Left lung (tissue), 14 donors: ENCODE measurements at places on chromosomes 5 and 9. TPM values are rescaled to one million over a fixed set of nuclear protein-coding genes. Genes with fewer than 3 reads are reported as not detected.
A peak's percentile ranks its signal among the peaks of the same experiment; 100 is the strongest.

- DNase-seq, result peak; percentile 42
These were observed 639 bp downstream of the EHMT1 start for GRCh38 chr9:137619240-137620047.

DNA sequence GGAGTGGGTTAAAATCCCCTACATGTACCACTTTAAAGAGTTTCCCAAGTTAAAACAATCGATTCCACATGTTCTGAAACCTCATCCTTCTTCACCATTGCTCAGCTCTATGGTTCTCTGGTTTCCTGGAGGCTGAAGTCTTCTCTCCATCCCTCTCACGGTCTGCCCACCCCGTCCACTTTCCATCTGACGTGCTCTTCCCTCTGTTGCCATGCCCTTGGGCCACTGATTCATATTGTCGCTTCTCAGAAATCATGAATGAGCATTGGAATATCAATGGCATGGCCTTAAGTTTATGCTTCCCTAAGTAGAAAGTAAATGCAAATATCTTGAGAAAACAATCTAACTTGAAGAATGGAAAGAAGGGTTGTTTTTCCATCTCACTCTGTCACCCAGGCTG lies 30.9 kb downstream of the GDNF start:
- DNase-seq, result no peak

GRCh38 chr5:160390787-160391696 lies 8.8 kb downstream of the FAM200C start:
- DNase-seq, result no peak

GRCh38 chr5:31692561-31693221 lies 53.8 kb downstream of the PDZD2 start:
- DNase-seq, result no peak

DNA sequence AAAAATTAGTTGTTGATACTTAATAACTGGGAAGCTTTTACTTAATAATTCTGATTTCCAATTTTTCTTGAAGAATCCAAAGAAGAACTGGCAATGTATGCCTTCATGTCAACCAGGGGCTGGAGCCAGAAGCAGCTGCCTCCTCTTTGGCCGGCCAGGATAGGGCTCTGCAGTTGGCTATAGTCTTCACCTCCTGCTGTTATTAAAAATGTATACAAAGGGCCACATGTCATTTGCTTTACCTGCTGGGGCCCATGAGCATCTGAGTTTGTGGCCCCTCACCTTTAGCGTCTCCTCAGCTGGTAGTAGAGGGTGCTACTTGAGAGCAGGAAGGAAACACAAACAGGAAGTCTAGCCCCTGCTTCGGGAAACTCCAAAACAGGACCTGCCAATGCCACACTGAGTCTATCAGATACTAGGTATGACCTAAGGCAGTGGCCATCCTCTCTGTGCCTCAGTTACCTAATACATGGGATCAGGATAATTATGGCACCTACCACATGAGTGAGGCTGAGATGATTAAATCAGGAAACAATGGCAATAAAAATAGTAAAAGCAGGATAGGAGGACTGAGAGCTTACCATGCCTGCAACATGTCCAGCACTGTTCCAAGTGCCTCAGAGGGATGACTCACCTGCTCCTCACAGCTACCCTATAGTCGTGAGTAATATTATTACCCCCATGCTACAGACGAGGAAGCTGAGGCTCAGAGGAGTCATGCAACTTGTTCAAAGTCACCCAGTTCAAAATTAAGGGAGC lies 21.3 kb downstream of the CCDC69 start:
- no peak for DNase-seq

DNA sequence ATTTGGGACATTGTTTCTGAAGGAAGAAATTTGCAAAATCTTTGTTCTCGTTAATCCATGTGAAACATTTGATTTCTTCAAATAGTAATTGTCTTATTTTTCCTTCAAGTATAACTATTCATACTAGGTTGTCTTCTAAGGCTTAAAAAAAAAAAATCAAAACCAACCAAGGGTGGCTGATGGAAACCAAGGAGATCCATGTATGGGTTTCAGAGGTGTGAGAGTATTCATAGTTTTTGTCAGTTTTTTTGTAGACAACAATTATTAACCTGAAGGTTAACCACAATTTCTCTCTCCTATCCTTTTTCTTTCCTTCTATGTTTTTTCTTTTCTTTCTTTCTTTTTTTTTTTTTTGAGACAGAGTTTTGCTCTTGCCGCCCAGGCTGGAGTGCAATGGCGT lies 35.4 kb downstream of the KDM4C start:
- no peak for DNase-seq

- DNase-seq, result no peak
These were observed 722.6 kb downstream of the TLR4 start for GRCh38 chr9:118426772-118427171.

DNA sequence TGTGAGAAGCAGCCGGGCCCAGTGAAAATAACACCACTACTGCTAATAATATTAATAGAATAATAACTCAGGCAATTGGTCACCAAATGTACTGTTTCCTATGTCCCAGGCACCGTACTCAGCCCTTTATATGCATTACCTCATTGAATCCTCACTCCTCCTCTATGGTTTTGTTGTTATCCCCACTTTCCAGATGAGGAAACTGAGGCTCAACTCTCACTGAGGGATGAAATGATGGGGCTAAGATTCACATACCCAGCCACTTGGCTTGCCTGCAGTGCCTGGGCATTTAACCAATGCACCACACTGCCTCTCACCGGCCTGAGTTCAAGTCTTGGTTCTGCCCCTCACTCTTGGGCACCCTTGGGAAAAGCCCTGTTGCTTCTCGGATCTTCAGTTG lies 34.1 kb downstream of the WHRN start:
- no peak for DNase-seq

- peak; percentile 64 for DNase-seq
These were observed 4.6 kb upstream of the FCN1 start for GRCh38 chr9:134922066-134922931.

DNA sequence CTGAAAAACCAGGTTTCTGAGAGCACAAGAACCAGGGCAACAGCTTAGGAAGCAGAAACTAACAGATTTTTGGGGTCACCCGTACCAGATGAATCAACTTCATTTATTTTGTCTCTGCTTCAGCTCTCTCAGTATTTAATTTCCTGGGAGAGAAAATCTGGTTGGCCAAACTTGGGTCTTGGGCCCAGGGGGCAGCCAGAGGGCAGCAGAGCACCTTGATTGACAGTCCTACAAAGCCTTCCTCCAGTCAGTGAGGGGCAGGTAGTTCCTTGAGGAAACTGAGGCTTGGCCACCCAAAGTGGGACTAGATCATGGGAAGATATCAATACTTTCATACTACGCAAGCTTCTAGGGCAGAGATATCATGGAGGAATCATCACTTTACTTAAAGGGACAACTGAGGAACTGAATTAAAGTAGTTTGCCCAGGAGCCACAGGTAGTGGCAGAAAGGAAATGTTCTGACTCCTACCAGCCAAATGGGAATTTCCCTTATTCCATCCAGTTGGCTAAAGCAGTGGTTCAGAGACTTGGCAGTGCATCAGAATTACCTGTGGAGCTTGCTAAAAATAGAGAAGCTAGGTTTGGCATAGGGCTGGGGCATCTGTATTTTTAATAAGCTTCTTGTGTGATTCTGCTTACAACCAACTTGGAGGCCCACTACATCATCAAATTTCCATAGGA lies 21.5 kb upstream of the ARHGAP26 start:
- no peak for DNase-seq

DNA sequence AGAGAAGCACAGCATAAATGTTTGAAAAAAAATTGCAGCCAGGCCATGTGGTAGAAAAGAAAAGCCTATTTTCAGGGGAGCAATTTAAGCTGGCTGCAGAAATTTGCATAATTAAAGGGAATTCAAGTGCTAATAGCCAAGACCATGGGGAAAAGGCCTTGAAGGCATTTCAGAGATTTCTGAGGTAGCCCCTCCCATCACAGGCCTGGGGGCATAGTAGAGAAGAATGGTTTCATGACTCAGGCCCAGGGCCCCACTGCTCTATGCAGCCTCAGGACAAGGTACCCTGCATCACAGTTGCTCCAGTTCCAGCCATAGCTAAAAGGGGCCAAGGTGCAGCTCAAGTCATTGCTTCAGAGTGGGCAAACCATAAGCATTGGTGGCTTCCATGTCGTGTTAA lies 1416.0 kb downstream of the EFNA5 start:
- no peak for DNase-seq

DNA sequence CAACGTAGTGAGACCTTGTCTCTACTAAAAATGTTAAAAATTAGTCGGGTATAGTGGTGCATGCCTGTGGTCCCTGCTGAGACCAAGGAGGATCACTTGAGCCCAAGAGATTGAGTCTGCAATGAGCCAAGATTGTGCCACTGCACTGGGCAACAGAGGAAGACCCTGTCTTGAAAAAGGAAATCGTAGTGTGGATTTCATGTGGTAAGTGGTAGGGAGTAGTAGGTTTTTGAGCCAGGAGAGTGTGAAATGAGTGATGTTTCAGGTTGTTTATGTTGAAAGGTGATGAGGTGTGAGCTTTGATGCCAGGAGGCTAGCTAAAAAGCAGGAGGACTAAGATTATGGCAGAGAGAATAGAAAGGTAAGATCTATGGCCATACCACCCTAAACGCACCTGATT lies 5.9 kb downstream of the MATR3 start:
- no peak for DNase-seq

DNA sequence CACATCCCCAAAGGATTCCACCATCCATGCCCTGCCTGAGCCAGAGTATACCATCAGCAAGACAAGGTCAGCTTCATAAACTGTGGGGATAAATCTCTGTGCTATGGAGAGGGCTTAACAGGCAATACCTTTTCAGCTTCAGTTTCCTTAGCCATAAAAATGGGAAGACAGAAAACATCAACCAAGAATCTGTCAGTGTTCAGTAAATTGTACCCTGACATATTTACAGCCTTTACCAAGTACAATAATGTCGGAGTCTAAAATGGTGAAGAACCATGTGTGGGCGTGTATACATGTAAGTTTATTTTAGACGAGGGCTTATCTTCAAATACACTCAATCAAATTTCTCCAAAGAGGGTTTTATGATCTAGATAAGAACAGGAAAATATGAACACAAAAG lies 94.7 kb downstream of the ELAVL2 start:
- no peak for DNase-seq

DNA sequence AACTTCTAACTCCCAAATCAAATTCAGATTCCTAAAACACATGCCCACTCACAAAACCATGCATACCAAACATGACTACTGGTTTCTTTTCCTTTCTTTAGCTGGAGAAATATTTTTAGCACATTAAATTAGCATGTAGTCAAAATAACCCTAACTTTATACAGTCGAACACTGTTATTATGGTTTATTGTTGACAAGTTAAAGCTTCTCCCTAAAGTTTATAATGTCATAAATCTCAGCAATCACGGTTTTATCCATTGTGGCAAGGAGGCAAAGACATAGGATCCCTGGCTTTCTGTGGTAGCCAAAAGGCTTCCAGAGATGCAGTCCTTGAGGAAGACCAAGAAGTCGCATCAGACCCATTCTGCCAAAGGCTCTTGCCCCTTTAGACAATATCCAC lies 27.5 kb downstream of the ARL15 start:
- no peak for DNase-seq

DNA sequence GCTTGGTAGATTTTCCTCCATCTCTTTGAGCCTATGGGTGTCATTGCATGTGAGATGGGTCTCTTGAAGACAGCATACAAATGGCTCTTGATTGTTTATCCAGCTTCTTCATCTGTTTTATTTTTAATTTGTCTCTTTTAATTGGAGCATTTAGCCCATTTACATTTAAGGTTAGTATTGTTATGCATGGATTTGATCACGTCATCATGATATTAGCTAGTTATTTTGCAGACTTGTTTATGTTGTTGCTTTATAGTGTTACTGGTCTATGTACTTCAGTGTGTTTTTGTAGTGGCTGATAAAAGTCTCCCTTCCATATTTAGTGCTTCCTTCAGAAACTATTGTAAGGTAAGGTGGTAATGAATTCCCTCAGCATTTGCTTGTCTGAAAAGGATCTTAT lies 78.6 kb upstream of the RGMB start:
- DNase-seq, result no peak

- no peak for DNase-seq
These were observed 22.4 kb downstream of the TNFAIP8 start for GRCh38 chr5:119378075-119378700.

DNA sequence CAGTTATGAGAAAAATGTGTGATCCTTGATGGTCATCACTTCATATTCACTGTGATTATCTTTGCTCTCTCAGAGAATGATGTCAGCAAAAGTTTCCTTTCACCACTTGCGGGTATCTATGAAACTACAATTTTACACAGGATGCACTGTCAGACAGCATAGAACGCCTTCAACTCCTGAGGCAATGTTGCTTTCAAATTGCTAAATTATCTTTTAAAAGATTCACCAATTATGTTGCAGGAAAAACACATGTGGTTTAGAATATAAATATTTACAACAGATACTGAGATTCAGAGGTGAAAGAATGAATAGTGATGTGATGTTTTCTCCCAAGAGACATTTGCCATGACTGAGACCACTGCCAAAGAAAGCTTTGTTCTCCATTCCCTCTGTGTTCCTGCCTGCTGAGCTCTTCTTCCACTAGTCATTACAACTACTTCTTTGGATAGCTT lies 879.8 kb upstream of the DMAC1 start:
- no peak for DNase-seq

DNA sequence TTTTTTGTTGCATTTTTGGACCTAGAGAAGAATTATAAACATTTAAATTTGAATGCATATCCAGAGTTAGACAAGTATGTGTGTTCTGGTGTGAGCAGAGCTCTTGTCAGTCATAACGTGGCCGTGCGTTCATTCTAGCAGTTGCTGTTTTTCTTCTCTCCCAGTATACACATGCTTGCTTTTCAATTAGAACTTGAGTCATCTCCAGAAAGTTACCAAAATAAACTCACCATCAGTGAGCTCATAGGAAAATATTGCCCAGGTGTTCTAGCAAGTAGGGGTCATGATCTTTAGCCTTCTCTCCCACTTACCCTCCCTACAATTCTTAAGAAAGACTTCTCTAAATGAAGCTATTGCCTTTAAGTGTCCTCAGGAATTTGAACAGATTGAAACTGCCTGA lies 247.5 kb upstream of the TUT7 start:
- DNase-seq, result no peak

GRCh38 chr5:88251048-88251711 lies 17.5 kb downstream of the TMEM161B start:
- DNase-seq, result no peak

DNA sequence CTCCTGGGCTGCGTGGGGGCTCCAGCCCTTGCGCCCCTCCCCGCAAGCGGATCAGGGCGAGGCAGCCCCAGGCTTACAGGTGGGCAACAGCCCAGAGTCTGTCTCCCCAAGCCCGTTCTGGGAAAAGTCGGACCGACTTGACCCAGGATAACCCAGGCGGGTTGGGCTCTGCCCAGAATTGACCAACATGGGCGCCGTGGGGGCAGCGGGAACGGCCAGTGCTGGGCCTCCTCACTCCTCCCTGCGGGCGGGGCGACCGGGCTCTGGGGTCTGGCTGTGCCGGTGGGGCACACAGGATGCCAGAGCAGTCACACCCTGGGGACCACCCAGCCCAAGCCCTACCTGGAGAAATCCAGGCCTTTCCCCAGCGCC lies 15.3 kb upstream of the SYNPO start:
- DNase-seq, result no peak

SPZ1 gene
- polyA plus RNA-seq, result not detected

INSL6 gene
- polyA plus RNA-seq, result 0.56 TPM

BTNL8 gene
- 1.1 TPM for polyA plus RNA-seq
